OCI-M1 (cell line): ENCODE measurements at places on chromosomes 12 and 14.

- DNase-seq = peak; percentile 19
Observed at GRCh38 chr14:71143381-71144290, 236.4 kb downstream of the PCNX1 start.

- DNase-seq = peak; percentile 64
Observed at GRCh38 chr14:20427231-20428009, 8.5 kb downstream of the KLHL33 start.

DNA sequence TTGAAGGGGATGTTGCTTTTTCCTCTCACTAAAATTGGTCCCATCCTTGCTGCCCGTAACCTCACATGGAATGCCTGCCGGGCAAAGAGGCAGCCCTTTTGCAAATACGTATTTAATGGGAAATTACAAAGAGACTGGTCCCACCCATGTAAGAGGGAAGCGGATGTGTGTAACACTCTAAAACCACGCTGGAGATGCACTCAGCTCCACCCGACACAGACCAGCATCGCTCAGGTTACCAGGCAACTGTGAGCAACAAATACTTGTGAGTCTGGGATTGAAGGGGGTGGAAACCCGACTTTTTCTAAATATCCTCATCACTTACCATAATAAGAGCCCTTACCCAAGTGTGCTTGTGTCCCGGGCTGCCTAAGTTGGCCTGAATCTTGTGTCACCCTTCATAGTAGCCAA is 47.7 kb downstream of the ELK3 start:
- DNase-seq = no peak

DNA sequence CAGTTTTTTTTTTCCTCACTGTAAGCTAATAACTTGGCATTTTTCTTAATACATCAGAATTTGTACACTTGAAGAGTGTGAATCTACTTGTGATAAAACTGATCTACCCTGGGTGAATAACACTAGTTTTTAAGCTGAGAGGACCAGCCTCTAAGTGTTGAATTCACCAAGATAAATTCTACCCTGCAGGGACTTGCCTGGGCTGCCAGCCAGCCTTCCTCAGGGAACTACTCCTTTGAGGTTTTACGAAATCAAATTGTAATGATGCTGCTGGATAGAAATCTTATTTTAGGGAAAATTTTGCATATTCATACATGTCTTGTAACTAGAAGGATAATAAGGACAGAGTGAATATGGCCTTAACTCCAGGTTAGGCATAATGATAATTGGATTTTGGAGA is 1.9 kb downstream of the MED21 start:
- no peak for DNase-seq

- no peak for DNase-seq
Observed at GRCh38 chr12:10740182-10740581, 17.1 kb upstream of the YBX3 start.

DNA sequence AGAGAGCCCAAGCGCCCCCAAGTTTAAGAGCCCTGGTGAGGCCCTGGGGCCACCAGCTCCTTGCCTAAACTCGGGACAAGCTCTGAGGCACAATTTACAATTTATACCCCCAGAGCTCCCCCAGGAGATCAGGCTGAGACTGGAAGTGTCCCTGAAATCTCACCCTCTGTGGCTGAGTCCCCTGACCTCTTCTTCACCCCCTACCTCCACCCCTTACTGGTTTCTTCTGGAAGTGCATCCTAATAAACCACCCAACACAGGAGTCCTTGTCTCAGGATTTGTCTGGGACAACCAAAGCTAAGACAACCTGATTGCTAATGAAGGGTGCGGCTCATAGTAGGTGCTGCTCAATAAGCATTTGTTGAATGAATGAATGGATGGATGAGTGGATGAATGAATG is 206.4 kb downstream of the BCL11B start:
- DNase-seq = no peak

- DNase-seq = no peak
Observed at GRCh38 chr14:68544081-68544892, 248.6 kb downstream of the ZFP36L1 start.

GRCh38 chr12:8077207-8077606 is 4.9 kb upstream of the NECAP1 start:
- DNase-seq = no peak

DNA sequence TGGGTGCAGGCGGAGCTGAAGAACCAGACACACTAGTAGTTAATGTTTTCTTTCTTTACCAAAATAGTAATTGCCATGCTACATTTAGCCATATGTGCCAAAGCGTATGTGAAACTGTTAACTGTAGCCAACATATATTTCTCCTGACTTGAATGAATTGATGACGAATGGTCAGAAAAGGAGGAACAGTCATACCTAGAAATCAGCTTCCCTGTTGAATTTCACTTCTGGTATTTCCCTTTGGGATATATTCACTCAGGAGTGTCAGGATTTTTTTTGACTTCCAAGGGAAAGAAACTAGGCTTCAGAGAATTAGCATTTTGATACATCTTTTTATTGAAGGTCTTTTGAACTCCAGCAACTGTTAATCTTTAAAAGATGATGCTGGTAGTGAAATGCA is 87.0 kb downstream of the ERC1 start:
- DNase-seq = no peak

GRCh38 chr14:39351708-39352107 is 80.5 kb downstream of the FBXO33 start:
- DNase-seq = no peak

- no peak for DNase-seq
Observed at GRCh38 chr12:98916106-98916505, 271.0 kb downstream of the APAF1 start.

GRCh38 chr12:75892731-75893408 is 138.7 kb downstream of the PHLDA1 start:
- DNase-seq = peak; percentile 99

DNA sequence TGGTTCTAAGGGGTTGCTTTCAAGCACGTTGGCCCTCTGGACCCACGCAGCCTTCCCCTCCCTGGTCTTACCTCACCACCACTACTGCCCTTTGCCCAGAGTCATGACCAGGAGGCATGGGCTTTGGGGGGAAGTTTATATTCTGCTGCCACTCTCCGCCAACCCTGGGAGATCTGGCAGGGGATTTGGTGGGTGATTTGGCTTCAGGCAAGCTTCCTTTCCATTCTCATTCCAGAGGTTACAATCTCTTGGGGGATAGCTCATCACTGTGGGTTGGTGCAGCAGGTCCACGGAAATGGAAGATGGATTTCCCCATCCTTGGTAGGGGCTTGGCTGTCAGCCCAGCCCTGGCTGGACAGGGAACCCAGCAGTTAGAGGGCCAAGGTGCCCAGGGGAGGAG is 6.3 kb downstream of the PAH start:
- no peak for DNase-seq

DNA sequence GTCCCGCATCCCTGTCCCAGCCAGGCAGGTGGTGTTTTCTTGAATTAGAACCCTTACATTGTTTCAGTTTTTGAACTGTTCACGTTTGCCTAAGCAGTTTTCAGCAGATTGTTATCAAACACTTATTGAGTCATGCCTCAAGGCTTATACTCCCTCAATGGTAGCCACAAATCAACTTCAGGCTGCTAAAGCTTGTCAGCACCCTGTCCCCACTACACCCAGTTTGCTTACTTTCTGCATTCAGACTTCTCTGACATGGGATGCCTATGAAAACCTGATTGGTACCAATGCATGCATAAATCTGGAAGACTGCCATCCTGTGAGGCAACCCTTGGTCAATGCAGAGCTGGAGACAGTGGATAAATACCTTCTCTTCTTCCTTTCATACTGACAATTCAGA is 225.4 kb downstream of the BTG1 start:
- peak; percentile 31 for DNase-seq

- no peak for DNase-seq
Observed at GRCh38 chr12:68641138-68641537, 30.4 kb downstream of the RAP1B start.

- no peak for DNase-seq
Observed at GRCh38 chr12:57254506-57255280, 3.7 kb upstream of the STAC3 start.

- DNase-seq = no peak
Observed at GRCh38 chr12:129161511-129161910, 308.2 kb downstream of the GLT1D1 start.
